ENCODE measurements at places on chromosomes 5 and 9.

DNA sequence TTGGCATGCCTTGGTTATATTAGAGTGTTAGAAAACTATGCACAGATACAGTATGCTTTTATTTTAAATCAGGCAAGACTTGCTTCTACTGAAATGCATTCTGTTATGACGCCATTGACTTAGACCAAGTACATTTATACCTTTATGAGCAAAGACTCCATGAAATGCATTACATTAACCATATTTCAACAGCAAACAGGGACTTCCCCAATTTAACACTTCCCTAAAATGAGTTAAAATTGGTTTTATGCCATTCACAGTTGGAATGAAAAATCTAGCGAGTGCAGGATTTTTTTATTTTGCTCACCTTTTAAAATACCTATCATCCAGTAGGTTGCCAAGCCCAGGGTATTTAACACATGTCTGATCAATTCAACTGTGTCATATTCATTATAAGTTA, 272.1 kb upstream of the IZUMO3 start:
- no peak for DNase-seq

DNA sequence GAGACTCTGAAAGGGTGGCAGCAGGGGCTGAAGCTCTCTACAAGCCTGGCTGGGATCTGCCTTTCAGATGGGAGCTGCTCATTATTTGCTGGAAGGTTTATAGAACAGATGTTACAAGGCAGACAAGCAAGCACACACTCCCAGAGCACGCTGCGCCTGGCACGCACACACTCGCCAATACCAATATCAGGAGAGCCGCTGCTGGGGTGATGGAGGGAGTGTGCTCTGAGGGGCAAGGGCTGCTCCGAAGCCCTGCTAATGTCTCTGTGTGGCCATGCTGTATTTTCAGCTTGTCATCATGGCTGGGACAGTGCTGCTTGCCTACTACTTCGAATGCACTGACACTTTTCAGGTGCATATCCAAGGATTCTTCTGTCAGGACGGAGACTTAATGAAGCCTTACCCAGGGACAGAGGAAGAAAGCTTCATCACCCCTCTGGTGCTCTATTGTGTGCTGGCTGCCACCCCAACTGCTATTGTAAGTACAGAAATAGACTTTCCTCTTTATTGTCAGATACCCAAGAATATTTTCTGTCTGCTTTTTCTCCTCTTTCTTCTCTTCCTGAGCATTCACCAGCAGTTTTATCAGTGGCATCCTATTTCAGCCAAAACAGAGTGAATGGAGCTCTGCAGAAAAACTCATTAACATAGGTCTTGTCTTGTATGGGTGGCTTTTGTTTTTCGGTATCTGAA, 115.1 kb downstream of the BAAT start:
- no peak for DNase-seq

GRCh38 chr9:108463932-108464606, 391.7 kb downstream of the ACTL7B start:
- no peak for DNase-seq

GRCh38 chr5:139849942-139850341, 54.3 kb downstream of the PSD2 start:
- DNase-seq: no peak

DNA sequence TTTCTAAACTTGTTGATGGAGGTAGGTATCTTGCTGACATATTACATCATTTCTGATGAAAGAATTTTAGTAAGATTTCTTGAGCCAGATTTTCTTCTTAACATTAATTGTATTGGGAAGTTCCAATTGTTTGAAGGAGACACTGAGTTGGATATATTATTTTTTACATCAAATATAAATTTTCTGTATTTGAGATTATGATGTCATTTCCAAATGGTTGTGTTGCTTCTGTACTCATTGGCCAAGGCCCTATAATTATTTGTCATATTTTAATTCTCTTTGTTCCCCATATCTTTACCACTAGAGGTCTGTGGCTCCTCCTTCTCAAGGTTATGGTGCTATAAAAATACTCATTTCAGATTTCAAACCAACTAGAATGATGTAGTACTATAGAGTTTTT, 53.4 kb downstream of the ITGA1 start:
- no peak for DNase-seq

DNA sequence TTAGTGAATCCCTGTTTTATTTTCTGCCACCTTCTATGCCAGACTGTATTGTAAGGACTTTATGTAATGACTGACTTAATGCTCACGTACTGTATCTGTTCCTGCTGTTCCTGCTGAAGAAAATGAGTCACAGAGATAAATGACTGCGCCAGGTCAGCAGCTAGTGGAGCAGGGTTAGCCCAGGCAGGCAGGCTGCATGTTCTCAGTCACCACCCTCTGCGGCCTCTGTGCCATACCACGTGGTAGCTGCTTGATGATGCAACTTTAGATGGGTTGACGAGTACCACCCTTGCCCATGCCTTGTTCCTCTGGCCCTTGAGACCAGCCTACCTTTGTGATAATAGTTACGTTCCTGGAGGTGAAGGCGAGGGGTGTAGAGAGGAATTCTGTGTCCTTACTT, 161.9 kb downstream of the TRIO start:
- DNase-seq: no peak
